MM.1S (cell line): ENCODE measurements at places on chromosomes 16 and 17.

DNA sequence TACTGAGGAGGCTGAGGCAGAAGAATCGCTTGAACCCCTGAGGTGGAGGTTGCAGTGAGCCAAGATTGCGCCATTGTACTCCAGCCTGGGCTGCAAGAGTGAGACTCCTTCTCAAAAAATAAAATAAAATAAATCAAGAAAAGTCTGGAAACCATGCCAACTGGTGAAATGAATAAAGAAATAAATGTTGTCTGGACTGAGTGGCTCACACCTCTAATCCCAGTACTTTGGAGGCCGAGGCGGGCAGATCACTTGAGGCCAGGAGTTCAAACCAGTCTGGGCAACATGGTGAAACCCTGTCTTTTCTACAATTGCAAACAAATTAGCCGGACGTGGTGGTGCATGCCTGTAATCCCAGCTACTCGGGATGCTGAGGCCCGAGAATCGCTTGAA lies 744 bp upstream of the LRRC37A3 start:
- DNase-seq, result no peak

DNA sequence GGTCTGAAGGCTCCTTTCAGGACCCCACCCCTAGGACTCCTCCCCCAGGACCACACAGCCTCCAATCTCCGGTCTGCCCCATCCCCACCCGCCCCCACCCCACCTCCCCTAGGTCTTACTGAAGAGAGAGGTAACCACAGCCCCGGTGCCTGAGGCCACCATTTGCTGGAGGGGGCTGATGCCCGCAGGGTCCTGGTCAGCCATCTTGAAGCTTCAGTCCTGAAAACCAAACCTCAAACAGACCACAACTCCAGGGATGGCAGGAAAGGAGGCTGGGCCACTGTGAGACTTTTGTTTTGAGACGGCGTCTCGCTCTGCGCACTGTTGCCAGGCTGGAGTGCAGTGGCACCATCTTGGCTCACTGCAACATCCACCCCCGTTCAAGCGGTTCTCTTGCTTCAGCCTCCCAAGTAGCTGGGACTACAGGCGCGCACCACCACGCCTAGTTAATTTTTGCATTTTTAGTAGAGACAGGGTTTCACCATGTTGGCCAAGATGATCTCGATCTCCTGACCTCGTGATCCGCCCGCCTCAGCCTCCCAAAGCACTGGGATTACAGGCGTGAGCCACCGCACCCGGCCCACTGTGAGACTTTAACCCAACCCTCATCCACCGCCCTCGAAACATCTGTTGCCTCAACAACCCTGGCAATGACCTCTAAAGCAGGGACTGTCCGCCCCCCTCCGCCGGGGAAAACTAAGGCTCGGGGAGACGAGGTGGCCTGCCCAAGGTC lies 1.1 kb downstream of the SLC25A39 start:
- DNase-seq, result no peak

- peak; percentile 50 for DNase-seq
Observed at GRCh38 chr16:66553223-66553622, 847 bp downstream of the CKLF start.

- no peak for DNase-seq
Observed at GRCh38 chr17:77385750-77386501, 245.2 kb downstream of the SEC14L1 start.

DNA sequence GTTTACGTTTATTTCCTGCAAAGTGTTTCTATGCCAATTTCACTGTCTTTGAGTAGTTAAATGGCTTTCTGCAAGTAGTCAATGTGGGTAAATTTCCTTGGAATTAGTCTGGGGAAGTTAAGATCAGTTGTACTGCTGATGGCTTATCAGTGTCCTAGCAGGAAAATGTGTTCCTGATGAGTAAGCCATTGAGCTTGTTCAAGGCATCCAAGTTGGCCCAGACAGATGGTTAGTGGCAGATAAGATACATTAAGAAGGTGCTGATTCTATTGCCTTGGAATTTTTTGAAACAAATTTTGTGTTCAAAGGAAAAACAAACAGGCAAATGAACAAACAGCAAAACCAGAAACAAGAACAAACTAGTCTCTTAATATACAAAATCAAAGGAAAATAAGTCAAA lies 258.4 kb downstream of the MAP2K6 start:
- no peak for DNase-seq

DNA sequence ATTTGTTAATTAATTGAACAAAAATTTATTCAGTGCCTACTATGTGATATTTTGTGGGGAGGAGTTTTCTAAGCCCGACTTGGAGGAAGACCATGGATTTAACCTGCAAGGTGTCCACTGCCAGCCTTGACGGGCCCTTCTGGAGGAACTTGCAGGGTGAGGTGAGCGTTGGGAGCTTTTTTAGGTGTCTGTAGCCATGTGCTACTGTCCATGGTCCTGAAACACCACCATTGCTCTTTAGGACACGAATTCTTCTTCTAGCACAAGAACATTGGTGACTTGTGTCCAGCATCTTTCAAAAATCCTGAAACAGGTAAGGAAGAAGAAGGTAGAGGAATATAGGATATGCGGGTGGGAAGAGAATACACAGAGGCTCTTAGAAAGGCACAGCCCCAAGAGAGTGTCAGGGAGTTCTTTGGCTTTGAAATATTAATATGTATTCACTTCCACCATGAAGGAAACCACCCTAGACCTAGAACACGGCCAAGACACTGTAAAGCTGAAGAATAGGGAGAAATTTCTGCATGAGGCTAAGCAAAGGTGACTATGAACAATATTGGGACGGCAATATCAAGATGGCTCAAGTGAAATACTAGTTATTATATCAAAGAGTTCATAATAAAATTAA lies 27.9 kb upstream of the OR4D1 start:
- peak; percentile 66 for DNase-seq

DNA sequence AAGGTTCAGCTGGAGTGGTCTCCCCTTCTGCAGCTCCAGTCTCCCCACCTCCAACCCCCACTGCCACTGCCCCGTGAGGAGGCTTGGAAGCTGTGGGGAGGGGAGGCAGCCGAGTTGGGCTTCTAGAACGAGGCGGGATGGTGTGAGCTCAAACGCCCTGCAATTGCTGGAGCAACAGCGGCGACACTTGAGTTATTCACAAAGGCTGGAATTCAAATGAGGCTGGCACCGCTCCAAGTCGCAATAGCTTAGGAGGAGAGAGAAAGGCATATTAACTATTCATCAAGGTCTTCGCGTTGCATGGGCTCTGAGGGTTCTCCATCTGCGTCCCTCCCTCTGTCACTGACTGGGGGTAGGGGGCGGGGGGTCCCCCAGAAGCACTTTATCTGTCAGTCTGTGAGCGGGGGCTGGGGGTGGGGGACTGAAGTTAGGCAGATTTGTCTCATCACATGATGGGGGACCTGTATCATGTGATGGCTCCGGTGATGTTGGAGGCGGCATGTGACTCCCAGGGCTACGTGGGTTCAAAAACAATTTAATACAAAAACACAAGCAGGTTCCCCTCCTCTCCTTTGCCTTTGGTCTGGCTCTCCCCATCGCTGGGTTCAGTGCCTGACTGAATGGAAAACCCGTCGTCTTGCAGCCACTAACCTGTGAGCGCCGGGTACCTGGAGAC lies 70.5 kb downstream of the RBBP6 start:
- no peak for DNase-seq

DNA sequence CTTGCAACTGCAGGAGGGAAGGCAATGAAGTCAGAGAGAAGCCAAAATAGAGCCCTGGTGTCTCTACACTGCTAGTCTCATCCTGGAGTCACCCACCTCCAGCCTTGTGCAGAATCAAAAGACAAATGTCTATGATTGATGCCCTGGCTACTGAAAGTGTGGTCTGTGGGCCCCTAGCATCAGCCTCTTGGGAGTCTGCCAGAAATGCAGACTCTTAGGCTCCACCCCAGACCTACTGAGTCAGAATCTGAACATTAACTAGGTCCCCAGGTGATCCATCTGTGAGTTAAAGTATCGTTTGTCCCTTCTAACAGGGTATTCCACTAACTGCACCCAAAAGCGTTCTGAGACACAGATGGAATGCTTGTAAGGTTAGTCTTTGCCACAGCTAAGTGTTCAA lies 21.2 kb downstream of the EARS2 start:
- DNase-seq, result no peak

DNA sequence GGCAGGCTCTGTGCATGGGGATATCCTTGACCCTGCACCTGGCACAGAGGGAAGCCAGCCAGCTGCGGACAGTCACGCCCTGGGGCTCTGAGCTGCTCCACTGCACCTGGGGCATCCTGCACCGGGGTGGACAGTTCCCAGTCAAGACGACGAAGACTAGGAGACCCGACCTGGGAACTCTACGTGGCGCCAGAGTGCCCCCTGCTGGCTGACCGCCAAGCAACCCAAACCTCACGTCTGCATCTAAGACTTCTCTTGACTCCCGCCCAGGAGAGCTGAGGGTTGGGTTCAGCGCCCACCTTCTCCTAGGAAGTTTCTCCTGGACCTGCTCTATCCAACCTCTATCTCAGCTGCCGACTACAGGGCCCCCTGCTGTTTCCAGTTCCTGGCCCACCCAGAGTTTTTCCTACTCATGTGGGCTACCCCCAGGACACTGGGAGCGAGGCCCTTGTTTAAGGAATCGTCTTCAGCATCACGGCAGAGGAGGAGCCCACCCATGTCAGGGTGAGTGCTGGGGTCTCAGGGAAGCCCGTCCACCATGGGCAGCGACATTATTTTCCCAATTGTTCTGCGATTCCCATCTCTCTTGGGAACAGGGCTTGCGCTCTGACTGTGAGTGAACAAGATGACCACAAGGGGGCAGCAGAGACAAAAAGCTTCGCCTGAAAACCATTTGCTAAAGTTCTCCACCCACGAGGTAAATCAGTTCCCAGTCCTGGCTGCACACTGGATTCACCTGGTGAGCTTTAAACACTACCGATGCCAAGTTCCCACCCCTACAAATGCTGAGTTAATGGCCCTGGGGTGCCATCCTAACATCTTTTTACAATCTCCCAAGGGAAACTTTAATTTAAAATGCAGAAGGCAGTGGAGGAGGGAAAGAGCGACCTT lies 29.3 kb downstream of the TLE7 start:
- peak; percentile 78 for DNase-seq

DNA sequence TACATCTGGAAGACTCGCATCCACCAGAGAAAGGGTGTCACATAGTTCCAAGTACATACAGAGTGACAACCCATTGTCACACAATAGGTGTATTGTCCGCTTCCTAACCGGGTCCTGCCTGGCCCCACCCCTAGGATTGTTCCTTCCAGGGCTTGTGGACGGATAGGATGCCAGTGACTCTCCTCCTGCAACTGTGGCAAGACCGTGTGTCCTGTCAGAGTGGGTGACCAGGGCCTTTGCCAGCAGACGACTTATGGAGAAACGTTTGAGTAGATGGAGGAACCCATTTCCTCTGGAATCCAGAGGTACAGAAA lies 258.4 kb downstream of the CPPED1 start:
- DNase-seq, result no peak

GRCh38 chr17:11953924-11954323 lies 43.4 kb downstream of the ZNF18 start:
- DNase-seq, result no peak

GRCh38 chr16:12186774-12187335 lies 210.3 kb downstream of the SNX29 start:
- no peak for DNase-seq

DNA sequence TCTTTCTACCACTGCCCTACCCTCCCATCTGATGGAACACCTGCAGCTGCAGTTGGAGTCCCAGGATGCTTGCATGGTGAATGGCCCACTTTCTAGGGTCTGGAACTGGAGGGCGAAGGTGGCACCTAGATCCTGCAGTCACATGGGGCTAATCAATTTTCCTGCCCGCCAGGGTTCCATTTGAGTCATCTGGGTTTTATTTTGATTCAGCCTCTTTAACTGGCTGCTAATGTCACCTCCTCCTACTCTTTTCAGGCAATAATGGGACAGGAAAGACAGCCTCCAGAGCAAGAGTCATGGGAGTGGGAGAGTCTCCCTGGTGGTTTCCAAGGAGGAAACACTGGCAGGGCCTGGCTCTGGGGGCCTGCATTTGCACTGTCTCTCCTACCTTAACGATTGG lies 3.8 kb upstream of the TBKBP1 start:
- no peak for DNase-seq

DNA sequence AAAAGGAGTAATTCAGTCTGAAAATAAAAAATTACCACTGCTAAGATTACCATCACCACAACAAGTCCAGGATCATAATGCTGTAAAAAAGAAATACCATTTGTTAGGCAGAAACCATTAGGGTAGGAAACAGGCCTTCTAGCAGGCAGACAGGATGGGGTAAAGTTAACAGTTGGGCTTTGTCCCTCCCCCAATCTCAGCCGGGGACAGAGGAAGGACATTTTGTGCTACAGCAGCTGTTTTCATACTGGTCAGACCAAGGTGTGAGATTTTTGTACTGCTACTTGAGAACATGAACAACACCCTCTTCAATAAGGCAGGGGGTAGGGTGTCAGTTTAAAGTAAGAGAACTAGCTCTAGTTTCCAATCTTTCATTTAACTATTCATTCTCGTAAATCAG lies 49.2 kb upstream of the ITGA2B start:
- DNase-seq, result peak; percentile 64

DNA sequence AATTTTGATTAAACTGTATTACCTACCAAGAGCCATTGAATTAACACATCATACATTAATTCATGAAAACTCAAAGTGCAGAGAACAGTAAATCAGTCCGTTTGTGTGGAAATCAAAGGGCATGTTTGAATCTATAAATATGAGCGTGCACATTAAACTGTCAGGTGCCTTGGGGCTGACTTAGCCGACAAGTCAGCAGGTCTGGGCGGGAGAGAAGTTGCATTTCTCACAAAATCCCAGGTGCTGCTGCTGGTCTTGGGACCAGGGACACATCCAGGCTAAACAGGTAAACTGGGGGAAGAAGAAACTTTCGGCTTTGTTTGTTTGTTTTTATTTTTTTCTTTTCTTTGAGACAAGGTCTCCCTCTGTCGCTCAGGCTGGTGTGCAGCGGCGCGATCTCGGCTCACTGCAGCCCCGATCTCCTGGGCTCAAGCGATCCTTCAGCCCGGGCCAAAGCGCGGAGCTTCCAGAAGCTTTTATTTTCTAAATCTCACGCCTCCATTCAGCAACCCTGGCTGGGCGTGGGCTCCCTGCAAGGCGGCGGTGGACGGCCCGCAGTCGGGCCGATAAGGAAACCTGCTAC lies 213.9 kb downstream of the MRTFB start:
- peak; percentile 81 for DNase-seq

DNA sequence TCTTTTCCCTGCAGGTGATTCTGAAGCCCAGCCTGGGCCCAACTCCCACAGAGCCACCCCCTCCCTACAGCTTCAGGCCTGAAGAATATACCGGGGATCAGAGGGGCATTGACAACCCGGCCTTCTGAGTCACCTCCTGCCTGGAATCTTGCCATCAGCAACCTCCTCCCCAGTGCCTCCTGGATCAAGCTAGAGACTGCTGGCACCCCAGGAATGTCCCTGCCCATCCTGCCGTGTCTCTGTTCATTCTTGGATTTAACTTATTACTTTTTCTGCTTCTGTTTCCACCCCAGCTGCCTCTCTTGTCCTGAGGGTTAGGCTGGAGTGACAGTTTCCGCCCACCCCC lies 4.9 kb downstream of the TMEM92 start:
- DNase-seq, result no peak

- DNase-seq, result no peak
Observed at GRCh38 chr16:72957303-72958277, 90.3 kb downstream of the ZFHX3 start.
